Stimulated activated CD4-positive, alpha-beta T cell treated with anti-CD3 and anti-CD28 coated beads, TNF-alpha, amount 100 ng/mL, for 24 hours (primary cell): ENCODE measurements at places on chromosomes 13 and 19.

- no peak for DNase-seq
Observed at GRCh38 chr13:75481176-75482069, 546 bp downstream of the TBC1D4 start.

DNA sequence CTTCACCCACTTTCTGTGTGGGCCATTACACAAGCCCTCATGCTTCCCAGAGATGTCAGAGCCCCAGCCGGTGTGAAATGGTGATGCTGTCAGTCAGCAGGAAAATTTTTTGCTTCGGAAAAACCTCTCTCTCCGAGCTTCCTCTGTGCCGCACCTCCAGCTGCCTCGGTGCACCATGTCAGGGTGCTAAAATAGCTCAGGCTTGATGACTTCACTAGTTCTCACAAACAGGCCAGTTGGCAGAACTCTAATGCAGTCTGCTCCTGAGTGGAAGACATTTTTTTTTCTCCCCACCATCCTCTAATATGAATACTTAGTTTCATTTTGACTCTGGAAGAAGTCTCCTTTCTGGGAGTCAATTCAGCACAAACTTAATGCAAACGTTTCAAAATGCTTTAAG lies 71.3 kb downstream of the KLF12 start:
- peak; percentile 22 for DNase-seq

- no peak for DNase-seq
Observed at GRCh38 chr13:22214184-22214583, 543.3 kb downstream of the FGF9 start.

- peak; percentile 46 for DNase-seq
Observed at GRCh38 chr19:14479975-14480699, 5.0 kb upstream of the PTGER1 start.

DNA sequence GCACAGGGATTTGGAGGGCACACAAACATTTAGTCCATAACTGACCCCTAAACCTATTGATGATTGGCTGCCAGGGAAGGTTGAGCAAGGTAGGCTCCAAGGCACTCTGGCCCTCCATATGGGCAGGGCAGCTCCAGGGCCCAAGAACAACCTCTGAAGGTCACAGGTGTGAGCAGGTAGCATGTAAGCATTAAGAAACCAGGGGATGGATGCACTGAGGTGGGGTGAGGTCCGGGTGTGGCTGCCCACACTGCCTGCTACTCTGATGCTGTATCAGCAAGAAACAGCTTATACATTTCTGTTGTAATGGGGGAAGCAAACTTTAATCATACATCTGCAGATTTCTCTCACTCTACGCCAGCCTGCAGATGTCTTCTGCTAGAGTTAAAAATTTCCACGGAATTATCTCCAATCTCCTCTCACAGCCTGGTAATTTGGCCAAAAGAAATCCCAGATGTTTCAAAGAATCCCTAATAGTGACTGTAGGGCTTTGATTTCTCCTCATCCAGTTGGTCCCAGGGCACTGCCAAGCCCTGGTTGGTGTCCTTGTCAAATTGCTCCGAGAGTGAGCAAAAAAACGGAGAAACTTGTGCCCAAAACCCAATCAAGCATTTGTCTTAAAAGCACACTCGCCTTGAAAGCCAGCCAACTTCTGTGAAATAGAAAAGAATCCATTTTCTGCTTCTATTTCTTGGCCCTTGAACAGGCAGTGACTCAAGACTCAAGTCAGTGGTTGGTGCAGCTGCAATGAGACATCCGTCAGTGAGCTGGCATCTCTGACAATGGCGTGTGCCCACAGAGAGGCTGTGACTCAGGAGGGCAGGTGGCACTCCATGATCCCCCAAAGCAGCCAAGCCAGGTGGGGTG lies 72.5 kb upstream of the MRI1 start:
- DNase-seq = no peak

DNA sequence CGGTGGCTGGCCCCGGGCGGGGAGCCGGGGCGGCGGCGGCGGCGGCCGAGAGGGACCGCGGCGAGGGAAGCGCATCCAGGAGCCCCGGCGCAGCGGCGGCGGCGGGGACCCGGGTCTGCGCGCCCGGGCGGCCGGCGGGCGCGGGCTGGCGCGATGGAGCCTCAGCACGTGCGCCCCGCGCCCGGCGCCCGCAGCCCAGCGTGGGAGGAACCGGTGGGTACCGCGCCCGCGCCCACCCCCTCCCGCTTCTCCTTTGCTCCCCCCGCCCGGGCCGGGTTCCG lies 7.8 kb upstream of the DGKH start:
- DNase-seq = no peak

DNA sequence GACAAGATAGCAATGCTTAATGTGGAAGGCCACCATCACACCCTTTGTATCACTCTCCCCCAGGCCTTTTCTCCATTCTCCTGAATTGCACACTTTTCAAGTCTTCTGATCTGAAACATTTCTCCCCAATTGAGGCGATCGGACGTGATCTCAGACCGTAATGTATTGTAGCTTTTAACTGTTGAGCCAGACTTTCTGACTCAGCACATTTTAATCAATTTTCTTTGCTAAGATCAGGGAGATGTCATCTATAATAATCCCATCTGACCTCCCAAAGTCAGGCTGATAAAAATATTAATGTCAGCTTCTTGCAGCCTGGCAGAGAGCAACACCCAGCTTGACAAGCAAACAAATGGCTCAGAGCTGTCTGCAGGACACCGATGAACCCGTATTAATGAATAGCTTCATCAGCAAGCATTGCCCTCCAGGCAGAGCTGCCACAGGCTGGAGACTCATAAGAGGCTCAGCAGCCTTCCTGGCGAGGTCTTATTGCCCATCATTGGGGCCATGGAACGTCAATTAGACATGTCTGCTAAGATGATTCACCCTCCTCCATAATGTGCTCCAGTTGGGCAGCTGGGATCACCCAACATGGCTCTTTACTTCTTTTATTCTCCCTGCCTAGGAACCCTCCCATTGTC lies 60.2 kb upstream of the UQCRFS1 start:
- DNase-seq = no peak

DNA sequence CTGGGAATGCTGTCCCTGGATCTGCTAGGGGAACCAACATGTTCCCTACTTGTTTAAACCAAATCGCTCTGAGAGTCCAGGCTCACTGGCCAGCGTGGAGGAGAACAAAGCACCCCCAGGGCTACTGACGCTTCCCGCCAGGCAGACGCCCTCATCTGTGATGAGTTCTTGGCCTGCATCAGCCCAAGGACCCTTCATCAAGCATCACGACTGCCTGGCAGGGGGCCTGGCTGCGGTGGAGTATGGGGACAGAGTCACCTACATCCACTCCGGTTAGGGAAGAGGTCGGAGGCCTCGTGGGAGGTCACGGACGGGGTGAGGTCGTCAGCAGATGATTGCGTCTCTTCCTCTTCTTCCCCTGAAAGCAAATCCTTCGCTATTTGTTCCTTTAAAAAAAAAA lies 17.7 kb downstream of the MIER2 start:
- DNase-seq = no peak

- DNase-seq = no peak
Observed at GRCh38 chr19:48487948-48488347, 18.8 kb downstream of the CYTH2 start.

GRCh38 chr13:49645451-49645850 lies 17.1 kb downstream of the ARL11 start:
- no peak for DNase-seq

GRCh38 chr13:112699322-112699918 lies 9.6 kb downstream of the ATP11A start:
- DNase-seq = no peak

DNA sequence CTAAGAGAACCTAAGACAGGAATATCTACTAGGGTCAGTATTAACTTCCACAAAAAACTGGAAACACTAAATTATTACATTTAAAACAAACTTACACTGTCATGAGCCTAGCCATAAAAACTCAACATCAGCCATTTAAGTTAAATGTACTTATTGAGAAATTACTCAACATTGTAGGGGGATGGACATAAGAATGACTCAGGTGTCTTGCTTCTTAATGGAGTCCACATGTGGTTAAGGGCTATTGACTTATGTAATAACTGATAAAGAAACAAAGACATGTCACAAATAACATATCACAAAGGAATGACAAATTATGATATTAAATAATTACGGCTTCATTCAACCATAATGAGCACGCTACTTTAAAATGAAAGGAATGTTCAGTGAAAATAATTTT lies 36.2 kb downstream of the CLDN10 start:
- DNase-seq = no peak

DNA sequence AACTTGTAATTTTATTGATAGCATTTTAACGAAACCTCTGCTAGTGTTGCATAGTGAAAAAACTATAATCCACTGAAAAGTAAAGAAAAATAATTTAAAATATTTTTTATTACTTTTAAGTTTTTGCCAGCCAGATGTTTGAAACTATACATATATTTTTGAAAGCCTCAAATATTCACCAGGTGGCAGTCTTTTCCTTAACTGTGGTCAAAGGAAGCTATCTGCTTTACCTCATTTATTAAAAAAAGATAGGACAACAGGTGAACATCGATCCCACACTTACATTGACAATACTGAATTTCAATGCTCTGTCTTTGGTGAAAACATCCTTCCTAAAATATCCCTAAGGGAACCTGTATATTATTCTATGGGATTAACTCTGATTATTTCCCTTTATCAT lies 100.5 kb downstream of the TRPC4 start:
- DNase-seq = no peak

- no peak for DNase-seq
Observed at GRCh38 chr19:51141181-51141580, 920 bp upstream of the SIGLEC7 start.

DNA sequence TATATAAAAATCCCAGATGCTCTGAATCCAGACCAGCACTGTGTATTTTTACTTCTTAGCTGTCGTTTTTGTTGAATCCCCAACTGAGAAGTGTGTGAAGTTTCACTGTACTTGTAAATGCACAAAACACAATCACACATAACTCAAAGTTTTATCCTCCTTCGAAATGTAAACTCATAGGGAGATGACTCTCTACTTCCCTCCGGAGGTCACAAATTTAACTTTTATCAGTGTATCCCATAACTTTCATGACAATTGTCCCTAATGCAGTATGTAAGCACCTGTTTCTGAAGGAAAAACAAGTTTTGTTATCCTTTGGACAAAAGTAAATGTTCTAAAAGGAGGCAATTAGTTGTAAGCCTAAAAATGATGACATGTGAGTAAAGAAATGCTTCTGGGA lies 665.0 kb upstream of the SLITRK6 start:
- no peak for DNase-seq

DNA sequence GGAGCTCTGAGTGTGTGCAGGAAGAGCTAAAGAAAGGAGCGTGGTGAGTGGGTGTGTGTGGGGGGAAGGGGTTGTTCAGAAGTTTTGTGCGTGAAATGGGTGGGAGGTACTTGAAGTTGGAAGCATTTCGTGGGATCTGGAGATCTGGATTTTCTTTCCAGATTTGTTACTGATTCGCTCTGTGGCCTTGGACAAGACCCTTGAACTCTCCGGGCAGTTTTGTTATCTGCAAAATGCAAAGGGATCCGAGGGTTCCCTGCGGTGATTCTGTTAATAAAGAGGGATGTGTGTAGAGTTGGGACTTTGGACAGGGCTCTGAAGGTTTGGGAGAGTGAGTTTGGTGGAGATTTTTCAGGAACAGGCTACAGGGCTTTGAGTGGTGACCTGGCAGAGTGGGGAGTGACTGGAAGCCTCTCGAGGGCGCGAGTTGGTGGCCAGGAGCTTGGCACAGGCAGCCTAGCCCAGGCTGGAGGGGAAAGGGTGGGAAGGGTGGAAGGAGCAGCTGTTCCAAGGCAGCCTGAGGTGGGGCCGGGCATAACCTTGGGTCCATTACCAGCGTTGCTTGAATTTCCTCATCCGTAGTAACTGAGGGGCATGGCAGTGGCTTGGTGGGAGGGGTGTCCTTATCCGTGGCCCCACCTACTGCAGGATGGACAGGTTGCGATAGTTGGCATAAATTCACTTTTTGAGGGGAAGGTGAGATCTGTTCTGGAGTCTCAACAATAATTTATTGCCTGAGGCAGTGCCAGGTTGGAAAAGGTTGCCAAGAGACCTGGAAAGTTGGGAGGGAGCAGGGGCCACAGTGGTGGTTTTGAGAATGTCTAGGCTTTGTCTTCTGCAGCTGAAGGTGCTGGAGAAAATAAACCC lies 2.1 kb downstream of the ACTN4 start:
- no peak for DNase-seq

- DNase-seq = no peak
Observed at GRCh38 chr19:18415178-18415867, 3.9 kb upstream of the SSBP4 start.
